Heart left ventricle (tissue), 16 donors: ENCODE measurements at places on chromosomes 4 and X. TPM values are rescaled to one million over a fixed set of nuclear protein-coding genes. Genes with fewer than 3 reads are reported as not detected.

ZAR1 gene
- not detected for polyA plus RNA-seq

COL25A1 gene
- 0.21 TPM for polyA plus RNA-seq

NWD2 gene
- 0.08 TPM for polyA plus RNA-seq

CSAG2 gene
- polyA plus RNA-seq, result not detected

SLC4A4 gene
- 3.7 TPM for polyA plus RNA-seq

ZFP42 gene
- polyA plus RNA-seq, result not detected

ARMCX6 gene
- polyA plus RNA-seq, result 32.1 TPM

AMOT gene
- polyA plus RNA-seq, result 1.1 TPM

TCEAL7 gene
- polyA plus RNA-seq, result 2.6 TPM

TCEAL6 gene
- not detected for polyA plus RNA-seq

MND1 gene
- 0.27 TPM for polyA plus RNA-seq

ASB11 gene
- 21.0 TPM for polyA plus RNA-seq

KIF4A gene
- not detected for polyA plus RNA-seq

BMPR1B gene
- 0.29 TPM for polyA plus RNA-seq

C4orf36 gene
- polyA plus RNA-seq, result not detected

PCDH7 gene
- 9.4 TPM for polyA plus RNA-seq

GPR173 gene
- polyA plus RNA-seq, result 0.75 TPM

NDUFB11 gene
- polyA plus RNA-seq, result 254 TPM

ZNF630 gene
- polyA plus RNA-seq, result 1.6 TPM
